ENCODE measurements at places on chromosomes 16 and 17.

- DNase-seq = no peak
Measured at GRCh38 chr17:76789235-76789788, 51.4 kb downstream of the MFSD11 start.

- no peak for DNase-seq
Measured at GRCh38 chr17:28492352-28493310, 13.5 kb upstream of the FOXN1 start.

- no peak for DNase-seq
Measured at GRCh38 chr16:82203198-82203597, 33.2 kb upstream of the MPHOSPH6 start.

DNA sequence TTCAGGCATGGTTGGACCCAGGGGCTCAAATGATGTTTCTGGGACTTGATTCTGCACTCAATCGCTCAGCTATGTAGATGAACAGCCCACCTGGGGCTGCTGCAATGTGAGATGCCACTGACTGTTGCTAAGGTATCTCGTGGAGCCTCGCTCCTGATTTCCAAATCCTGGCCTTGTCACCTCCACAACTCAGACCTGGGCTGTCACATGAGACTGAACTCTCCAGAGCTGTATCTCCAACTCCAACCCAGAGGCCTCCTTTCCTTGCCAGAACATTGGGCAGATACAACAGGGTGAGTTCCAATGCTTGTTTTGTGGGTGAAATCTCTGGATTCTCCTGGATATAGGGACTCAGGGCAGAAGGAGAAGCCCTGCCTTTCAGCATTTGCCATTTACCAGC, 79.5 kb downstream of the GNAO1 start:
- DNase-seq = no peak

DNA sequence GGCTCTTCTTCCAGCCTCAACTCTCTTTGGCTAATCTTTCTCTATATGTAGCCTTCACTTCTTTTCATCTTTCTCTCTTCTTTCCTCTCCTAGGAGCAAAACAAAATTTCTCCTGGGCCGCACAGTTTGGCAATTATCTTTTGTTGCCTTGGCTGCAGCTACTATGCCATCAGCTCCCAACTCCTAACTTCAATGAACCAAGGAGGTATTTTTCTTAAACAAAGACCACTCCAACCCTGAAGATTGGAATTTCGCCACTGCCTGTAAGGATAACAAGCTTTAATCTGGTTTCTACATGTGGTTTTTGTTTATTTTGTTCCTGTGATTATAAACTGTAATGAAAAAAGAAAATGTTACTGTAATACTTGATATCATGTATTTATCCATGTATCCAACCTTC, 2.3 kb upstream of the SCPEP1 start:
- no peak for DNase-seq

DNA sequence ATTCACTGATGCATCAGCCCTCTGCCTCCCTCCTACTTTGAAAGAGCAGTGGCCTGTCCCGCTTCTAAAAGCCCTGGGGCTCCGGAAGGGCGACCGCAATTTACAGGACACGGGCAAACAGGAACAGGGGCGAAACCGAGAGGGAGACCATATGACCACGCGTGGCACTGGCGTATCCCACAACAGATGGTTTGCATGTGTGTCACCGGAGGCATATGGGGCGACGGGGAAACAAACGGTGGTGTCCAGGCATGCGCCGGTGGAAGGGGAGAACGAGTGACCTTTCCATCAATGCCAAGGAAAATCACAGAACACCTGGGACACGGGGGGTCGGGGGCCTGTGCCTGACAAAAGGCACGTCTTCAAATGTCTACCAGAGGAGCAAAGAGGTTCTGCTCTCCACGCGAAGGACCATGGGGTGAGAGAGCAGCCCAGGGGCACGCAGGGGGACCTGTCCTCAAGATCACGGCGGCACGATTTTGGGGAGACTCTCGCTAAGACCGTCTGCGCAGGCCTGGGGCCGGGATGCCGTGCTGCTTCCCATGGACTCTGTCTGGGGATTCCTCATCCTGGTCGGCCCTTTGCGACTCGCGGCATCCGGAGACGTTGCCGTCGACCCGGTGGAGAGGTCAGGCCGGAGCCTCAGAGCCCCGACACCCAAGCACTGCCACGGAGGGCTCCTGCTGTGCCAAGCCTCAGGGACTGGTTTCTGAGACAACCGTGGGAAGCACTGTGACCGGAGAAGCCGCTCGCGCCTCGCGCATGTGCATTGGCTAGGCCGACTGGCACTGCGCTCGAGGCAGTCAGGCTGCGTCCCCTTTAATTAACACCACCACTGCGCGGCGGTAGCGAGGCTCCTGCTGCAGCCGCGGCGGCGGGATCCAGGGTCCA, 12.8 kb upstream of the KCNJ18 start:
- DNase-seq = no peak

DNA sequence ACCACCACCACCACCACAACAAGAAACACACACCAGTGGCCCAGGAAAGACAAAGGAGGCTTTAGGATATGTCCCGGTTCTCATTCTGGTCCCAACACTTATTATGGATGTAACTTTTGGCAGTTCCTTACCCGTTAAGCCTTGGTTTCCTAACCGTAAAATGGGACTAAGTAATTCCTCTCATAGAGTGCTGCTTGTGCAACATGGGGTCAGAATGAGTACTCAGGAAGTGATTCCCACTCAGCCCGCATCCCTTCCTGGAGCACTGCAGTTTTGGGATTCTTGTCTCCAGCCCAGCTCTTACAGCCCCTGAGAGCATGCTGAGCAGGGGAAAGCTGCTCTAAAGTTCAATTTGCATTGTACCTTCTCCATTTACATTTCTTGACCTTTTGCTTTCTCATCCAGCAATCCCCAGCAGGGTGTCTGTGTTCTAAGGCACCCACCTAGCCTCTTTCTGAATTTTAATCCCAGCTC, 262.6 kb downstream of the PRKCA start:
- no peak for DNase-seq

DNA sequence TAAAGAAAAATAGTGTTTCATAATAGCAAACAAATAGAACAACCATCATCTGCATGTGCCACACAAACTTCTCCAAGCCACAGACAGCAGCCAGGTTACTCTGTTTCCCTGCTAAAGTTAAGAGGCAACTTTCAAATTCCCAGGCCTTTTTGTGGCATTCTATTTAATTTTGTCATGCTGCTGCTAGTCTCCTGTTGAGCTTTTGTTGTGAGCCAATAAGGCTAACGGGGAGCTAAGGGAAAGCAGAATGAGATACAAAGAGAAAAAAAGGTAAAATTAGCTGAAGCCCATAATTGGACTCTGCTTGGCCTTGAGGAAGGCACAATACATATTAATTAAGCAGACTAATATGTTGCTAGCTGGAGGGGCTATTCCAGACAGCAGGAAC, 74.7 kb upstream of the GNAO1 start:
- no peak for DNase-seq
